NCI-H1694 treated with DMSO at 0.1 percent for 48 hours (cell line): ENCODE measurements at places on chromosomes 5 and 9.
A peak's percentile ranks its signal among the peaks of the same experiment; 100 is the strongest.

- no peak for DNase-seq
Measured at GRCh38 chr5:173826086-173826427, 62.1 kb upstream of the CPEB4 start.

- no peak for DNase-seq
Measured at GRCh38 chr9:113828221-113828620, 47.9 kb upstream of the ZNF618 start.

GRCh38 chr5:151056379-151057325, 24.2 kb downstream of the TNIP1 start:
- DNase-seq, result no peak

- no peak for DNase-seq
Measured at GRCh38 chr5:171713152-171713551, 72.5 kb upstream of the SMIM23 start.

GRCh38 chr5:148414833-148415232, 31.1 kb downstream of the FBXO38 start:
- no peak for DNase-seq

- DNase-seq, result no peak
Measured at GRCh38 chr5:2550509-2550908, 201.0 kb downstream of the IRX2 start.

DNA sequence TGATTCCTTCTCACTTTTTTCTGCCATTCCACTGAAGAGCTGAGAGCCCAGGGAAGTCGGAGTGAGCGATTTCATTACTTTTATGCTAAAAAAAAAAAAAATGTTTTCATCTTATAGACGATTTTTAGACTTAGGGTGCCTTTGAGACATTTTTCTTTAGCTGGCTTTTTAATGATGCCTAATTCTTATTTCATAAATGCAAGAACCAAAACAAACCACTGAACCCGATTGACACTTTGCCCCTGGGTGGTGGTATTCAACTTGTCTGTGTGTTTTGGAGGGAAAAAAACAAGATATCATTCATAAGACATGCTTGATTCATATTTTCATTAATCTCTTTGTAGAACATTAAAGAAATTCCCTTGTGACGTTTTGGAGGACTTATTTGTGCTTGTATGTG, 2.4 kb downstream of the TLE4 start:
- no peak for DNase-seq

GRCh38 chr5:2208239-2208544, 325.5 kb upstream of the IRX4 start:
- no peak for DNase-seq

DNA sequence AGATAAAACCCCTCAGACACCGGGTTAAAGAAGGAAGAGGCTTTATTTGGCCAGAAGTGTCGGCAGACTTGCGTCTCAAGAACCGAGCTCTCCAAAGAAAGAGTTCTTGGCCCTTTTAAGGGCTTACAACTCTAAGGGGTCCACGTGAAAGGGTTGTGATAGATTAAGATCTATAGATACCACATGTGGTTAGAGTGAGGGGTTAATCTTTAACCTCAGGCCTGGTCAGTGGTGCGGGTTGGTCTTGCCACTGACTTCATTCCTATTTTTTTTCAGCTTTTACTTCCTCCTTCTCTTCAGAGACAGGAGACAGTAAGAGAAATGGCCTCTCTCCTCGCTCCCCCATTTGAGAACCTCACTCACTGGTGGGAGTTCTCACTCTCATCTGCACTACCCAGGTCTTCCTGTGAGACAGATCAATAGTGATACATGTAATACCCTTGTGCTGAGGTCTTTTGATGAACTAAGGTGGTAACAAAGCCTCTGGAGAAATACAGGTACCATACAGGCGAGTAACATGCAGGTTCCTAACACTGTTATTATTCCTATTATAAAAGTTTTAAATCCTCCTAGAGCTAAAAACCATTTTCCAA, 52.4 kb upstream of the COX7C start:
- DNase-seq, result no peak

DNA sequence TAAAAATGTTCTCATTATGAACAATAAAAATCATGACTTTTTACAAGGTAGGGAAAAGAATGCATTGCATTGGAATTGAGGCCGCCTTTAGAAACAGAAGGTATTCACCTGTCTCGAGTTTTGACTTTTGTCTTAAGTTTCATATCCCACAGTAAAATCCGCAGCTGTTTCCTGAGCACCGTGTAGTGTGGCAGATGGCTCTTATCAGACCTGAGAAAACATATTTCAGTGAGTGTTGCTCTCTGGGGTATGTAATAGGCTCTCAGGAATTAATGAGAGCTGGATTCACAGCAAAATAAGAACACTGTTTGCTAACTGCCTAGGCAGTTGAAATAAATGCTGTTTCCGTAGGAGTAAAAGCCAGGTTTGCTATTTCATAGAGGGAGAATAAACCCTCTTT, 221.4 kb downstream of the CFAP90 start:
- DNase-seq, result peak; percentile 79

GRCh38 chr9:136204145-136204805, 653 bp downstream of the LHX3 start:
- DNase-seq, result no peak

GRCh38 chr5:140966293-140967225, at the start of gene PCDHAC2:
Gene PCDHAC2 (plus strand): TSS chr5:140966476. CDS start chr5:140966767, 291 bp downstream.
- peak; percentile 12 for DNase-seq

GRCh38 chr5:83632874-83633273, 87.8 kb downstream of the HAPLN1 start:
- DNase-seq, result no peak

DNA sequence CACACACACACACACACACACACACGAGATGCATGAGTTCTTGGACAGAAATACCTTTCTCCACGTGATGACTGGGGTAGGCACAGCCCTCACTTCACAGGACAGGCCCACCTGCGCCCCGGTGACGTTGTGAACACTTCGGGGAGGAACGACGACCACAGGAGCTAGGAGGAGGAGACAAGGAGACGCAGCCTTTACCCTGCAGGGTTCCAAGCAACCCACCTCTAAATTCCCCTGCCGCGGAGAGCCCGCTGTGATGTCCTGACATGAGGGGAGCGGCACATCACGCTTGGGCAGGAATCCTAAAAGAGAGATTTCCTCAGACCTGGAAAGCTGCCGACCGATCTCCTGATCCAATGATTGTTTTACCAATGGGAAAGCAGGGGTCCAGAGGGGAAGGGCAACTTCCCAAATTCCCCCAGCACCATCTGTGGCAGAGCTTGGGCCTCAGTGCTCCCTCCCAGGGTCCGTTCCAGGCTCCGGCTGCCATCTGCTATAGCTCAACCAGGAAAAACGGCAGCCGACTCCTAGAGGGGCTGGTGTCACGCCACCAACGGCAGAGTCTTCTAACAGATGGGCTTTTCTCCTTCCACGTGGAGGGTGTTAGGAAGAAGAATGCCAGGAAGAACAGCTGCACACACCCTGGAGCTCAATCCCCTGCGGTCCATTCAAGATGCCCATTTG, 10.1 kb downstream of the IGFBPL1 start:
- peak; percentile 97 for DNase-seq

DNA sequence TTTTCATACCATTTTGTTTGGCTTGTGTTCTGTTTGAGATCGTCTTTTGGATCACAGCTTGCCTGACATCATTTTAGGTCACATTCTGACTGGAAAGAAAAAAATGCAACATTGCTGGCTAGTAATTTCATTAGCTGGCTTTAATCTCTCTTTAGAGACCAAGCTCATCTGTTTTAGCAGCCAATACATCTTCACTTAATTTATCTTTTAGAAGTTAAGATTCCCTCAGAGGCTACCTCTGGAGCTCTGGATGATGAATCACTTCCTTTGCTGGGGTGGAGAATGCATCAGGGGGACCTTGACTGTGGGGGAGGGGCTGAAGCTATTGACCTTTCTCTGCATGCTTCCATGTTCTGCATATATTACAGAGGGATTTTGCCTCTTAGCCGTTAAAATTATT, 181.5 kb upstream of the OTULINL start:
- DNase-seq, result no peak

- DNase-seq, result no peak
Measured at GRCh38 chr5:149957855-149958254, 2.7 kb upstream of the SLC26A2 start.

DNA sequence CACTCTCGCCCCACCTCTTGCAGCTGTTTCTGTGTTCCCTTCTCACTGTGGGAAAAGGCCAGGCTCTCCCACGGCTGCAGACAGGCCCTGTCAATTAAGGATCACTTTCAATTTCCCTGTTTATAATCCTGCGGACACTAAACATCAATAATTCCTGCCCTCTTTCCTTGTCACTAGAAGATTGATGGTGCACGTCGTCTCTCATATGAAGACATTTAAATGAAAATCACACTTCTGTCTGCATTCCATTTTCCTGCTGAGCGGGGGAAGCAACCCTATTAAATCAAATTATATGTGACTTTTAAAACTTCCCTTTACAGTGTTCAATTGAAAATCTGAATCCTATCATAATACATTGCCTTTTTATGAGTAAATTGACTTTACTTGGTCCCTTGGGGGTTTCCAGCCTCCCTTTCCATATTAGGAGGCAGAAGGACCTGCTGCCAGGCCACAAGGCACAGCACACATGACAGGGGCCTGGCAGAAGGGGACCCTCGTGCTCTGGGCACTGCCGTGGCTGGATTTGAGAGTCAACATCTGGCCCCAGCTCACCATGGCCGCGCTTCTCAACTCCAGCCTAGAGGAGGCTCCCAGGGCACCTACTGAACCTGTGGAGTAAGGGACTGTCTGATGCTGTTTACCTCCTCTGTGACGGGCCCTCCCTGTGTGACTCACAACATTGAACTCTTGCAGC, 311.0 kb upstream of the IRX4 start:
- no peak for DNase-seq

DNA sequence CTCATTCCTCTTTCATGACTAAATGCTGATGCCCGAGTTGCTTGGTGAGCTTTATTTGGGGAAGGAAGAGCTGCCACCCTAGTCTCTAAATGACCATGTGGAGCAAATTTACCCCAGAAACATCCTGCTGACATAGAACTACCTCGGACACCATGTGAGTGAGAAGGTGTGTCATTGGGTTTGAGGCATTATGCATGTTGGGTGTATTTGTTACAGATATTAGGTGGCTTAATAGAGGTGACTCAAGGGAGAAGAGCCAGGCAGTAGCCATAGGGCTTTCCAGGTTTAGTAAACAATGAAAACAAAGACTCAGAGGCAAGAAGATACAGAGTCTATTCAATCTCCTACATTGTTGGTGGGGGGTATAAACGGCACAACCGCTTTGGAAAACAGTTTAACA, 581.5 kb downstream of the CCDC171 start:
- DNase-seq, result no peak

DNA sequence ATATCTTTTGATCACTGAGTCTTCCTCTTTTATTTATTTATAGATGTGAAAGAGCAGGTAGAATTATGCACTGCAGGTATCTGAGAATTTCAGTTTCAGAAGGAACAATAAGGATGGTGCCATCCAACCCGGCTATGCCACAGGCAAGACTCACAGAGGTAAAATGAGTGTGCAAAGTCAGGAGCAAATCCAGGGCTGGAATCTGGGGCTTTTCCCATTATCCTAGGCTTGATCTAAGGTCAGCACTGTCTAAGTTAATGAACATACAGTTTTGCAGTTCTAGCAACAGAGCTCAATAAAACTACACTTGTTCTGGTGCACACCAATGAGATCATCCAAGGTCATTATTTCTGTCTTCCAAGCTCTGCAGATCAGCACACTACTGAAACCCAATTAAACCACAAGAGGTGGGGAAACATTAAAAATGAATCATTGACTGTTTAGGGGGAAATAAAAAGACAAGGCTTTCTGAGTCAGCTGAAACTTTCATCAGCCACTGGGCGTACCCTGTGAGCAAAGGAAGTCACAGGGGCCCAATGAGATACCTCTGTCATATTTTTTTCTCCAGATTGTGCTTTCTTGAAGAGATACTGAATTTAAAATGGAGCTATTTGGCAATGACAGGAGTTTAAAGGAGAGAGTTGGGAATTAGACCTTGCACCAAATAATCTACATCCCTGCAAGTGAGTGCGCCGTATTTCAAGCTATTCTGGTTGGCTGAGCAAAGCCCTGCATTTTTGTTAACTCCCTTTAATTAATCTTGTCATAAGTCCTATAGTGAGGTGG, 662.2 kb upstream of the ZNF608 start:
- no peak for DNase-seq

DNA sequence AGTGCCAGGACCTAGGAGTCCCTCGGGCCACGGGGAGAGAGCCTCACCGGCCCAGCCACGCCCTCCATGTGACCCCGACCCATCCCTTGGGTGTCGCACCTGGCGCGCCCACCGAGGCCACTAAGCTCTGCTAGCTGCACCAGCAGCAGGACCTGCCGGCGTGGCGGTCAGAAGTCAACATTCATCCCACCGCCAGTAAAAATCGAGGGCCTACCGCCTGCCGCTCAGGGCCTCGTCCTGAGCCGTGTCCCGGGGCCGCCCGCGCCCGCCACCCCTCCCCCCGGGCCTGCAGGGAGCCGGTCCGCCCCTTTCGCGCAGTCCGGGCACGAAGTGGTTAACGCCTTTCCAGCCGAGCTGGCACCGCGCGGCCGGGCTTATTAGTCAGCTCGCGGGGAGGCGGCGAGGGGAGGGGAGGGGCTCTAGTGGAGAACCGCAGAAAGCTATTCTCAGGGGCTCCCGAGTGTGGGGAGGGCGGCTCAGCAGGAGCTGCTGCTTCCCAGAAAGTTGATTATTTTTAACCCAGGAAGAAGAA, 124.4 kb downstream of the C9orf50 start:
- peak; percentile 83 for DNase-seq

- no peak for DNase-seq
Measured at GRCh38 chr5:181195249-181195761, 9.7 kb downstream of the TRIM7 start.

GRCh38 chr5:146441896-146442295, 5.2 kb upstream of the TCERG1 start:
- DNase-seq, result no peak

- DNase-seq, result no peak
Measured at GRCh38 chr5:2675548-2675947, 75.9 kb downstream of the IRX2 start.

DNA sequence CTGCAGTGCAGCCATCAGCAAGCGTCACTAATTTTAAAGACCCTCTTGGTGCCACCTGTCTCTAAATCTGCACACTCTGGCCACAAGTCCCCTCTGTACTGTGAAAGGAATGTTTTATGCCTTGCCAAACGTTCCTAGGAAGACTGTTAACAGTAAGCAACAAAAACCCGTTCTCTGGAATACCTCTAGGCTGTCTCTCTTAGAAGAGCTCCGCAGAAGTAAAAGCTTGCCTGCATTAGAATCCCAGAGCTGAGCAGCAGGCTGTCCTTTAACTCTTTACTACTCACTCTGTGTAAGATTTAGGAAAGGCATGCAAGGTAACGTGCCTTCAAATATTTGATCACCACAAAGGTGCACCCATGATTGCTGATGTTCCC, 53.9 kb upstream of the C9orf72 start:
- no peak for DNase-seq

DNA sequence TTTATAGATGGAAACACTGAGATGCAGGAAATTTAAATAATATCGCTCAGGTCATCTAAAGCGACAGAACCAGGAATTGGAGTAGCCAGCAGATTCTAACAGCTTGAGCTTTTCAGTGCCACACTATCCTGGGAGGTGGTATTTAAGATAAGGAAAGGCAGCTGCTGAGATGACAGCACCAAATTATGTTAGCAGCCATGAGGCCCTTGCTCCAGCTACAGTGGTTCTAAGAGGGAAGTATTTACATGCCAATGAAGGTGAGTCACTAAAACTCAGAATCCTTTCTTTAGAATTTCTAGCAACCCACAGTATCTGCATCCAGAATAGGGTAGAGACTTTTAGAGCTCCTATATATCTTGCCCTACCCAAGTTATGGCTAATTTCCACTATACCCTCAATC, 127.0 kb upstream of the VLDLR start:
- no peak for DNase-seq

GRCh38 chr5:71859515-71859914, 140.4 kb downstream of the CARTPT start:
- DNase-seq, result no peak
